CD4-positive, alpha-beta T cell treated with Interleukin-17A for 1 hour (primary cell): ENCODE measurements at places on chromosomes 3 and 15.
A peak's percentile ranks its signal among the peaks of the same experiment; 100 is the strongest.

DNA sequence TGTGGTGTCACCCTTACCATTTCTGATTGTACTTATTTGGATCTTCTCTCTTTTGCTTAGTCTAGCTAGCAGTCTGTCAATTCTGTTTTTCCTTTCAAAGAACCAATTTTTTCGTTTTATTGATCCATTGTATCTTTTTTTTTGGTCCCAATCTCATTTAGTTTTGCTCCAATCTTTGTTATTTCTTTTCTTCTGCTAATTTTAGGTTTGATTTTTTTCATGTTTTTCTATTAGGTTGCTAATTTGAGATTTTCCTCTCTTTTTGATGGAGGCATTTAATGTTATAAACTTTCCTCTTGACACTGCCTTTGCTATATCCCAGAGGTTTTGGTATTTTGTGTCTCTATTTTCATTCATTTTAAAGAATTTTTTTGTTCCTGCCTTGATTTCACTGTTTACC lies 16.9 kb upstream of the FAM98B start:
- DNase-seq: no peak

GRCh38 chr15:80773122-80773551 lies 6.0 kb upstream of the CEMIP start:
- DNase-seq: no peak

GRCh38 chr3:187939891-187940290 lies 194.6 kb upstream of the BCL6 start:
- no peak for DNase-seq

GRCh38 chr3:113132571-113132996 lies 78.8 kb upstream of the BOC start:
- DNase-seq: no peak

- no peak for DNase-seq
Observed at GRCh38 chr15:28043691-28044091, 55.4 kb downstream of the OCA2 start.

- DNase-seq: no peak
Observed at GRCh38 chr3:29324180-29324651, 43.3 kb downstream of the RBMS3 start.

GRCh38 chr15:78363381-78363734 lies 23.2 kb downstream of the CRABP1 start:
- no peak for DNase-seq

- no peak for DNase-seq
Observed at GRCh38 chr3:147119989-147120388, 286.4 kb downstream of the ZIC4 start.

- DNase-seq: no peak
Observed at GRCh38 chr3:159837725-159838124, 150.9 kb upstream of the IL12A start.

GRCh38 chr3:173977747-173978146 lies 580.2 kb downstream of the NLGN1 start:
- DNase-seq: no peak

DNA sequence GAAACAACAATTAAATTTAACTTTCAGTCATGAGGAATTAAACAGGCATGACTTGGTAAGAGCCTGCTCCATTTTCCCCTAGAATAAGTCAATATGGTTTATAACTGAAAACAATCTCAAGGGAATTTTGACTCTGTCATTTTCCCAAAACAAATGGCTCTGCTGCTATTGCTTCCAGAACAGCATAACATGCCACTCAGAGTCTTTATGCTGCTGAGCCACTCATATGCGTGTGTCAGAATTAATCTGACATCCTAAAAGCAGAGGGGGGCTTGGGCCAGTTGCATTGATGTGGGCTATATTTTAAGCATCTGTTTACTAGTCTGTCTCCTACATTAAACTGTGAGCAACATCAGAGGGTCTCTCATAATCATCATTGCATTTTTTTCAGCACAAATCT lies 111.1 kb upstream of the ABI3BP start:
- DNase-seq: no peak

DNA sequence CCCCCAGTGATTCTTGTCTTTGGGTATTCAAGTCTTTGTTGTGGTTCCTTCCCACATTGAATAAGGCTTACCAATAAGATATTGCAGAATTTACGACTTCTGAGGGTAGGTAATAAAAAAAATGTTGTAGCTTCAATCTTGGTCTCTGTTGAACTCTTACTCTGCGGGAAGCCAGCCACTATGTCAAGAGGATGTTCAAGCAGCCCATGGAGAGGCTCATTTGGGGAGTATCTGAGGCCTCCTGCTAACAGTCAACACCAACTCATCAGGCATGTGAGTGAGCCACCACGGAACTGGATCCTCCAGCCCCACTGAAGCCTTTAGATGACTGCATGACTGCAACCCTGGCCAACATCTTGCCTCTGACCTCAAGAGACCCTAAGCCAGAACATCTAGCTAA lies 3.2 kb upstream of the TBC1D23 start:
- no peak for DNase-seq

DNA sequence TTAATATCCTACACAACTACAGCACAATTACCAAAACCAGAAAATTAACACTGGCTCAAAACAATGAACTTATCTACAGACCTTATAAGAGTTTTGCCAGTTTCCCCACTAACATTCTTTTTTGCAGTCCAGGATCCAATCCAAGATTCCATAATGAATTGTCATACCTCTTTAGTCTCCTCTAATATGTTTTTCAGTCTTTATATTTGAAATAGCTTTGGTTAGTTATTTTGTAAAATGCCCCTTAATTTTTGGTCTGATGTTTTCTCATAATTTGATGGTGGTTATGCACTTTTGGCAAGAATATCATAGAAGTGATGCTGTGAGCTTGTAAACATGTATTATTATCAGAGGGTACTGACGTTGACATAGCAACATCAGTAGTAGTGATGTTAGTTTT lies 124.3 kb downstream of the ISL2 start:
- no peak for DNase-seq

DNA sequence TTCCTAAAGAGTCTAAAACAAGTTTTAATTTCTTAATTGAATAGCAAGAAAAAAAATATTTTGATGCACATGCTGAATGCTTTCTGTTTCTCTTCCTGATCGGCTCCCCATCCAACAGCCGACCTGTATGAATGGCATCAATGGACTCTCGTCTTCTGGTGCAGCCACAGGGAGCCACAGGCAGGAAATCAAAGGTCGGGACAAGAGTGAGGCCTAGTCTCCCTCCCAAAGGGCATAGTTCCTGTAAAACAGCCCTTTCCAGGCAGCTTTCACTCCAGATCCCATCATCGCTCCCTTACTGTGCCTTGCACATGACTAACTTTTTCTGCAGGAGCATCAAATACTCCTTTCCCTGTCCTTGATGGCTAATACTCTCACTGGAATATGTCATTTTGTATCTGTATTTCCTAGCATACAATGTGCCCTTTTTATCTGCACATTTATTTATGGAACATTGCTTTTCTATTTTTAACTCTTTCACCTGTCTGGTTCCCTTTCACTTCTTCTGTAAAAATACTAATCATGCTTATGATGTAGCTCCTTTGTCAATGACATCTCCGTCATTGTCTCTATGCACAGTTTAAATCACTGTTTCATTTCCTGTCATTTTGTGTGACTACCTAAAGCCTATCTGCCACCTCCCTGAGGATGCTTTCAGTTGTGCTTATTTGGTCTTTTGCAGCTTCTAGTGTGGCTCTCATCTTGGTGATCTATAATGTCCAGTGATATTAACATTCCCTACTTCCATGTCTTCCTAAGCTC lies 326.2 kb downstream of the CTNNB1 start:
- no peak for DNase-seq

- no peak for DNase-seq
Observed at GRCh38 chr3:30458376-30459171, 147.8 kb upstream of the TGFBR2 start.

DNA sequence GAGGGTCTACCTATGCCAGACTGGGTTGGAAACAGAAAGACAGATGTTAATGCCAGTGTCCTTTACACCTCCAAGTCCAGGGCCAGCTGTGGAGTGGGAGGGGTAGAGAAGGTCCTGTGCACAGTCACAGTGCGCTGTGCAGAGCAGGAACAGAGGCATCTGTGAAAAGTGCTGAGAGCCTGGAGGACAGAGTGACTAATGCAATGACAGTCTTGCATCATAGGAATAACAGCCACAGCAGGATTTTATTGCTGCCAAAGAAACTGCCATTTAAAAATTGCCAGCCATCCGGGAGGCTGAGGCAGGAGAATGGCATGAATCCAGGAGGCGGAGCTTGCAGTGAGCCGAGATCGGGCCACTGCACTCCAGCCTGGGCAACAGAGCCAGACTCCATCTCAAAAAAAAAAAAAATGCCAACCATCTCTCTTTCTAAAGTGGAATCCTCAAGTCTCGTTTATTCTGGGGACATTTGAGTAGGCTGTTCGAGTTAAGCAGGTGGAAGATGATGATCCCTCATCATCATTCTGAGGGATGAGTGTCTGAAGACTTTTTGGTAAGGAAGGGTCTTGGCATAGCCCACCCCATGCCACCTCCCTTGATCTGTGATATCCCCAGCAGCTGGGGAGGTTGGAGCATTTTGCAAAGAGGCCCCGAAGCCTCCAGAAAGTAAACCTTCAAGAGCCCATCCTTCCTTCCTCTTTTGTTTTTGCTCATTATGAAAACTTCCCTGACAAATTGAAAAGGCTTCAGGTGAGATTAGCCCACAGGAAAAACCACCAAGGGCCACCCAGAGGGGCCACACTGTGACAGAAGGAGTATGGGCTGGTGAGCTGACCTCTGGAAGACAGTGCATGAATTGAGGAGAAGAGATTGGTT lies 7.7 kb downstream of the CCR2 start:
- no peak for DNase-seq

- no peak for DNase-seq
Observed at GRCh38 chr15:98800437-98801233, 152.3 kb downstream of the IGF1R start.

DNA sequence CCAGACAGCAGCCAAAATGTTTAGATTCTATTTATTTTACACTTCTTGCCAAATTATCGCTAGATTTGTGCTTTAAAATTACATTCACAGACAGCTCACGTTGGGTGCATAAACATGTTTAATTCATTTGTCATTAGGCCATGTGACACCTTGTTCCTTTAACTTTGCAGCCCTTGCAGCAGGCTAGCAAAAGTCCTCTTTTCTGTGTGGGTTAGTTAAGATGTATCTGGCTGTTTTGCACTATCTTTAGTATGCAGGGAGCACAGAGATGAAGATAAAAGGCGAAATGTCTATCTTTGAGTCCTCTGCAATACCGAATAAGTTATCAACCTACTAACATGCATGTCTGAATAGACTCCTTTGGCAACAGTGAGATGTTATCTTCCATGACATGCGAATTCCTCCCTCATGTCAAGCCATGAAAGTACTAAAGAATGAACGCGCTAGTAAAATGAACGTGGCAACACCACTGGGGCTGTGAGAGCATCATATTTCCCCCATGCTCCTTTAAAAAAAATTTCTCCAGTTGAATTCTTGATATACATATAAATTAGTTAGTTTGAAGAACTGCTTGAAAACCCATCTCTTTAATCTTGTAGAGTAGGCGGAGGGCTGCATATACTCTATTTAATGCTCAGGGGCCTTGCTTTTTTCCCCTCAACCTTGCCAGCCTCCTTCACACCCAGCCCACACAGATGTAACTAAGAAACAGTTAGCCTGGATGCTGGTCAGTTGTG lies 620.4 kb upstream of the NR2F2 start:
- DNase-seq: no peak

- no peak for DNase-seq
Observed at GRCh38 chr3:13497386-13497785, 17.3 kb downstream of the HDAC11 start.

GRCh38 chr15:98648654-98649471 lies 524 bp downstream of the IGF1R start:
- DNase-seq: peak; percentile 25

DNA sequence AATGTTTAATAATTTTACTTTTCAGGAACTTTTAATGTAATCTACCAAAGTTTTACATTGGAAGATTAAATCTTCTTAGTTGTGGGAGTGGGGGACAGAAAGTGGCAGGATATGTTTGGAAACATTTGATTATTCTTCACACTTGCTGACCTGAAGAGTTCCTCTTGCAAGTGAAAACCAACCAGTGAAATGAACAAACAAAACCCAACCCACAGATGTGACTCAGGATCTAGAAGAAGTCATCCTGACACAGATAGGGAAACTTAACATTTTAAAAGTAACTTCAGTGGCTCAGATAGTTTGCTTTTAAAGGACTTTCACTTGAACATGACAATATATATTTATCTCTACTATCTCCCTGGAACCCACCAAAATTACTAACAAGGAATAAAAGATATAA lies 55.4 kb downstream of the ASTE1 start:
- no peak for DNase-seq

GRCh38 chr3:96813820-96814650 lies at the start of gene EPHA6:
EPHA6 (plus strand) TSS chr3:96814594.
- no peak for DNase-seq

DNA sequence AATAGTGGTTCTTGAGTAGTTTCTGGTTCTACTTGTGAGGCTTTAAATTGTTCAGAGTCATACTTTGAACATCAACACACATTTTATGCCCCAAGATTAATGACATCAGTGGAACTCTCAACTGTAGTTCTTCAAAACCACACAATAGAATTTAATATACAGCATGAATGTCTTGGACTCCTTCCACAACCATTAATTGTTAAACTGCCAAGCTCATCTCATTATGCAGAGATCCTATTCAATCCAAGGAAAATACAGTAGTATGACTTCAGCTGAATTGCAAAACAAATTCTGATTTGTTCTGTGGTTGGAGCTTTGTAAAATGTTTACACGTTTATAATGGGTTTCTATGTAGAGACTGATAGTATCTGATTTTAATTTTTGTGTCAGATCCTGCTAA lies 199.2 kb upstream of the SLC2A2 start:
- DNase-seq: no peak

DNA sequence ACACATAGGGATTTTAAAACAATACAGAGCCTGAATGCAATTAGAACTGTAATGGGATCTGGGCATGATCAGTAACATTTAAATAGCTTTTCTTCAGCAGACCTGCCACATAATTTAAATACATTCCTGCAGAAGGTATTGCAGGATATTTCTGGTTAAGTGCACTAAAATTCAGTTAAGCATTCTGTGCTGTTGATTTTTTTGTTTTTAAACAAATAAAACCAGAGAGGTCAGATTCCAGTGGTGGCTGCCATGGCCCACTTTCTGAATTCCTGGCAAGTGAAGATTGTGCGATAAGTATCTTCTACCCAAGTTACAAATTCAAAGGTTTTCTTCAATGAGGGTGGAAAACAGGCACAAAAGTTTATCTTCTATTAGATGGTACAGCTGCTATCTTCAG lies 98.7 kb downstream of the RAP2B start:
- DNase-seq: no peak

GRCh38 chr3:156665291-156665690 lies 9.1 kb upstream of the TIPARP start:
- DNase-seq: no peak

DNA sequence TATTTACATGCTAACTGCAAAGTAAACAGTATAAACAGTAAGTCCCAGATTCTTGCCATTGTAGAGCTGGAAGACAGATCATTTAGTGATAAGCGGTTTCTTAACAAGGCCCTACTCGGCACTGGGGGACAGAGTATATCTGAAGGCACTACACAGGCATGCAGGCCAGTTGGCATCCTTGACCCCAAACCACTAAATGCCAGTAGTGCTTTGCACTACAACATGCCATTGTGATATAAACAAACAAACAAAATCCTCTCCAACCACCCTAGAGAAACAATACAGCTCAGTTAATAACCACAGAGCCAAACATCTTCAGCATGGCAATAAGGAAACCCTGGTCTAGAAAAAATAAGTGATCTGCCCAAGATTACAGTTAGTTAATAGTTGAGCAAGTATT lies 5.3 kb downstream of the AQR start:
- no peak for DNase-seq

- DNase-seq: no peak
Observed at GRCh38 chr3:100815583-100815982, 106.3 kb downstream of the TFG start.
